ENCODE measurements at places on chromosomes 3 and 15.

DNA sequence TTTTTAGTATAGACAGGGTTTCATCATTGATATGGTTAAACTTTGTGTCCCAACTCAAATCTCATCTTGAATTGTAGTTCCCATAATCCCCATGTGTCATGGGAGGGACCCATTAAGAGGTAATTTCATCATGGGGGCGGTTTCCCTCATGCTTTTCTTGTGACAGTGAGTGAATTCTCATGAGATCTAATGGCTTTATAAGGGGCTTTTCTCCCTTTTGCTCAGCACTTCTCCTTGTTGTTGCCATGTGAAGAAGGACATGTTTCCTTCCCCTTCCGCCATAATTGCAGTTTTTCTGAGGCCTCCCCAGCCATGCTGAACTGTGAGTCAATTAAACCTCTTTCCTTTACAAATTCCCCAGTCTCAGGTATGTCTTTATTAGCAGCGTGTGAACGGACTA lies 20.2 kb upstream of the ZNF710 start:
- no peak for DNase-seq

- DNase-seq = no peak
Measured at GRCh38 chr15:29278436-29279105, 8.9 kb upstream of the NSMCE3 start.

DNA sequence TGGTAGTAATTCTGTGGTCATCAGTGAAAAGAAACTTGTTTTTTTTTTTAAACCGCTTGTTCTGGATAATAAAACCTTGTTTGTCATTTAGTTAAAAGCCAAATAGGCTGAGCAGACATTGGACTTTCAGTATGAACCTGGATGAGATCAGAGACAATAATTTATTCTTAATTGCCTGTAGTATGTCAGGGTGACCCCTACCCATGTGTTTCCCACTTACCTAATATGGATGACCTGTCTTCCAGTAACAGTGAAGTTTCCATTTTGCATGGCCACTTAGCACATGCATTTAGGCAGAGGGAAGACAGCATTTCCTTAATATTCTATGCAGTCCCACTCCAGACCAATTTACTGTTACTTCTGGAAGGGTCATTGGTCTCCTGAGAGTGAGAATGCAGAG lies 87.6 kb upstream of the CFAP20DC start:
- DNase-seq = no peak

- DNase-seq = no peak
Measured at GRCh38 chr3:42718338-42718737, 15.7 kb upstream of the HHATL start.

GRCh38 chr3:99365396-99365795 lies 273.0 kb upstream of the COL8A1 start:
- DNase-seq = no peak

Measured in activated T-helper 1 cell treated with anti-CD3 and anti-CD28 coated beads, Interleukin-2, amount 50 U/mL, for 16 hours (primary cell).